Hematopoietic multipotent progenitor cell treated with erythropoietin and hydrocortisone succinate and interleukin-3 and kit ligand, for 15 days (in vitro differentiated cells): ENCODE measurements at places on chromosomes 12 and 14.

GRCh38 chr14:76826122-76826521 lies at the start of gene LRRC74A:
TSS of gene LRRC74A (plus strand) at chr14:76826408. CDS start at chr14:76826698, 290 bp downstream.
- no peak for DNase-seq

DNA sequence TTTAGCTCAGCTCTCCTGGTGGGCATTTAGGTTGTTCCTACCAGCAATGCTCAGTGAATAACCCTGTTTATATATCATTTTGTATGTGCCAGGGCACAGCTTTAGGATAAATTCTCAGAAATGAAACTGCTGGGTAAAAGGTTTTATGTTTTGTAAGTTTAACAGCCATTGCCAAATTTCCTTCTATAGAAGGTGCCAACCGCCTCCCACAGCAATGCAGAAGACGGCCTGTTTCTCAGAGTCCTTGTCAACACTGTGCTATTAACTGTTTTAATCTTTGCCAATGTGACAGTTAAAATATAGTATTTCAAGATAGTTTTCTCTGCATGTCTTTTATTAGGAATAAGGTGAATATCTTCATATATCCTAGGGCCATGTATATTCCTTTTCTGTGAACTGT lies 65.0 kb downstream of the PPP1R13B start:
- DNase-seq, result no peak

GRCh38 chr14:63273129-63273528 lies 45.6 kb downstream of the GPHB5 start:
- no peak for DNase-seq

GRCh38 chr12:48296586-48297282 lies 54.0 kb downstream of the ZNF641 start:
- DNase-seq, result peak; percentile 24

DNA sequence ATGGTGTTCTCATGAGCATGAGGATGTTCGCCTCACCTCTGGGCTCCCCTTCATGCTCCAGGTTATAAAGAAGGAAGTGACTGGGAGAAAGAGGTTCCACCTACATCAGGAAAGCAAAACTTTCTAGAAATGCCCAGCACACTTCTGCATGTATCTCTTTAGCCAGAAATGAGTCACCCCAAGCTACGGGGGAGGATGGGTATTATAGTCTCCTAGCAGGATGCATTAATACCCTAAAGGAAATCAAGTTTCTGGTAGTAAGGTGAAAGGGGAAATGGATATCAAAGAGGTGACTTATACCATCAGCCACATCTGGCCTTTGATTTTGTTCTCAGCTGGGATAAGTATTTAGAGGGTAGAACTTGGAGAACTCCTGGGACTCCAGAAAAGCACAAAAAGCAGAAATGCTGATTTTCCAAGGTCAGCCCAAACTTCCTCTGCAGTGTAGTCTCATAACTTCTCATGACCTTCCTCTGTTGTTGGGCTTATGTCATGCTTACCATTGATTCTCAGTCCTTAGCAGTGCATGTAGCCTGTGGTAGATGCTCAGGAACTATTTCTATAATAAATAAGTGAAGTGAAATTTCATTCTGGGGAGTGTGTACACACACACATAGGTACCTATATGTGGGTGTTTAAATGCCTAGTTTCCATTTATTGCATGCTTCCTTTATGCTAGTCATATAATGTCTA lies 209.4 kb upstream of the CRY1 start:
- no peak for DNase-seq

GRCh38 chr12:29148596-29148910 lies 525 bp upstream of the FAR2 start:
- no peak for DNase-seq

DNA sequence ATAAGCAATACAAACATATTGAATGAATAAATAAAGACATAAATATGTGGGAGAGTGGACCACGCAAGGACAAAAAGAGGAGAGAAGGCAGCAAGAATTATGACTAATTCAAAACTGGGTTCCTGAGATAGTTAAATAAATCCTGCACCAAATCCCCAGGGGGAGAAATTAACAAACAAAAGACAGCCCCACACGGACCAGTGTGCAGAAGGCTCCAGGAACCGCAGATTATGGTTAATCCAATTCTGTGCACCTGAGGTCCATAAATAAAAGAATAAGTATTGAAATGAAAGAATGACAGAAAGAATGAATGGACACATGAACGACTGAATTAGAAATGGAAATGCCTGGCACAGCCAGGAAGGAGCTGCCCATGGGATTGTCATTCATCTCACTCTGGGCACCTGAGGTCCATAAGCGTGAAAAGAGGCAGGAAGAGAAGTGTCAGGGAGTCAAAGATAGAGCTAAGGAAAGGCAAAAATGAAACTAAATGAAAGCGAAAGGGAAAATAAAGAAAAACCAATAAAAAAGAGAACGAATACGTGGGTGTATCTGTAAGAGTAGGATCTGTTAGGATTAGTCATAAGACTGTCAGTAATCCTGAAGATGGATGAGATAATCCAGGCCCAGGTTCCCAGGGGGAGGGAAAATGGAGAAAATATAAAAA lies 23.3 kb downstream of the MEG3 start:
- DNase-seq, result no peak

- no peak for DNase-seq
These were observed 1.3 kb upstream of the CACNA2D4 start for GRCh38 chr12:1919763-1920162.

DNA sequence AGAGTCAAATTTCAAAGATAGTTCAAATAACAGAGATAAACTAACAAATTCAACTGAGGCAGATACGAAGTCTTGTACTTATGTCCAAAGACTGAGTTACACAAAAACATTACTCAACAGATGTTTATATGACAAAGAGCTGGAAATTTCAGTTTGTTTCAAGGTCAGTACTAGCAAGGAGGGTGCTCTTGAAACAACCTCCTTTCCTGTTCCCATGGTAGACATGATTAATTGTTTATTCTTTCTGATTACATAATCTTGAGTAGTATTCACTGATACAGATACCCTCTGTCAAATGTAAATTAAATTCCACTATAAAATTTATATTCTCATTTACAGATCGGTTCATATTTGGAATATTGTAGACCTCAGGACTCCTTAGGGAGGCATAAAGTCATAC lies 23.4 kb downstream of the TSPAN8 start:
- no peak for DNase-seq

- peak; percentile 65 for DNase-seq
These were observed 87.4 kb downstream of the HECTD4 start for GRCh38 chr12:112294793-112295192.

DNA sequence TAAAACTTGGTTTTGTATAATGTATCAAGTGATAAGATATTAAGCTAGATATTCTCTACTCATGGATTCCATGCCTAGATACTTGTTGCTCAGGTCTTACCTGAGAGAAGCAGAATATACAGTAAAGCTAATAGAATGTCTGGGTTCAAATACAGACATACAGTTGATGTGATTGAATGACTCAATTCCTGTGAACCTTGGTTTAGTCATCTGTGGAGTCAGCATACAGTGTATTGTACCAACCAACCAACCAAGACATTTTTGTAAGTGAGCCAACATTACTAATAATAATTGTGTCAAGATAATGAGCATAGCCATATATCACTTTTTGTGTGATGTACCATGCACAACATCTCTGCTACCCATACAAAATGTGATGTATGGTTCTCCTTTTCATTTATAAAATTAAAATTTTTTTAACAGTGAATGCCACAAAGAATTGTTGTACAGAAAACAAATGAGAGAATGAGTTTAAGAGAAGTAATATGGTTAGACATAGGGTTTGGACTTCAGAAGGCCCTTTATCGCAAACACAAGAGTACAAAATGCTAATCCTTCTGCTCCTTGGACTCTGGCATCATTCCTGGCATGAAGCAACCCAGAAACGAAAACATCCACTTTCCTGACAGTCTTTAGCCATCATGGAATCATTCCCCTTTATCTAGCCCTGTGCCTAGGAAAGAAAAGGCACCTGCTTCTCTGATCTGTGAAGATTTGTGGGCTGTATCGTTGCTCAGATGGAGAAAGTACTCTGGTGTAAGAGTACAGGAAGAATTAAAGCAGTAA lies 977.2 kb upstream of the USP15 start:
- no peak for DNase-seq

DNA sequence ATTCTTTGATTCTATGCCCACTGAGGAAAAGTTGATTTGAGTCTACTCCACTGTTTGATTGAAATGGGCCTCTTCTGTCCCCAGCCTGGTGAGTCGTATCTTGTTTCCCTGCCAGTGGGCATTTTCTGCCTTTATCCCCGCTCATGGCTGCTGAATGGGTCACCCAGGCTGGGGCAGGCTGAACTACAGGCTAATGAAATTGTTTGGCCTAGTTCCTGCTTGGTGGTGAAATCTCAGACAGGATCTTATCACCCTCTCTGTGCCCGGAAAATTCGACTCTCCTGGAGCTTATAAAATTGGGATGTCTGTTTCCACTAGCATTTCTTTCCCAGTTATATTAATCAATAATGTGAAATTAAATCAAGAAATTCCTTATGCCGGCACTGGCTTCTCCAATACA lies 65.0 kb downstream of the CHST11 start:
- DNase-seq, result no peak

DNA sequence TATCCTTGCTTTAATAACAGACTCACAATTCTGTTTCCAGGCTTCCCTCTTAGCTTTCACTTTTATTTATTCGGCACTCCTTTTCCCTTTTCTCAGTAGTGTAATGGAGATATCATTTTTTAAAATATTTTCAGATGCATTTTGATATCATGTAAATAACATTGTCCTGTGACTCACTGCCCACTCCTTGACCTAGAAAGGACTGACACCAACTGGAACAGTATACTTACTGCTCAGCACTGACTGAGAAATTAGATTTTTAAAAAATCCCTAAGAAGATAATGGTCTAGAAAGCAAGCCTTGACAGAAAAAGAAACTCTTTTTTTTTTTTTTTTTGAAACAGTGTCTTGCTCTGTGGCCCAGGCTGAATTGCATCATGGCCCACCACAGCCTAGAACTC lies 118.0 kb upstream of the FSCB start:
- DNase-seq, result no peak

DNA sequence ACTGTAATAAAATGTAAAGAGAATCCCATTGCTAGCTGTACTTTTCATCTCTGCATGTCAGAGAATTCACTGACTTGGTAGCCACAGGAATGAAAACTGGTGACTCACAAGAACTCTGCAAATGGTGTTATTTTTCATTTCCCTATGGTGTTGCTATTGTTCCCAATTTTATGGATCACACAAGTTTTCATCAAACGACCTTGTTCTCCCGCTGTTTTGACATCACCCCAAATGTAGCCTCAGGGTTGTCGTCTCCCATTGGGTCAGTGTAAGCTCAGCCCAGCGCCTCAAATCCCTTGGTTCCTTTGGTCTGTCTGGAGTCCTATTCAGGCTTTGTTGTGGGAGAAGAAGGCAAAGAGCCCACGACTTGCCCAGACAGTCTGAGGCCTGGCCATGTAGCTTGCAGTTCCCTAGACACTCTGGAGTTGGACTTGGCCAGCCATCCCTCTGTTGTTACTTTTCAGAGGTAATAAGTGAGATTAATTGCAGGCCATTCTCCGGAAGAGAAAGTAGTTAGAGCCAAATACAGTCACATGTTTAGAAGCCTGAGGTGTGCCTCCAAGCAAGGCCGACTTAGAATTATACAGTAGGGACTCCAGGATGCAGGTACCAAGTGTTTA lies 159.2 kb downstream of the TGFB3 start:
- DNase-seq, result no peak

DNA sequence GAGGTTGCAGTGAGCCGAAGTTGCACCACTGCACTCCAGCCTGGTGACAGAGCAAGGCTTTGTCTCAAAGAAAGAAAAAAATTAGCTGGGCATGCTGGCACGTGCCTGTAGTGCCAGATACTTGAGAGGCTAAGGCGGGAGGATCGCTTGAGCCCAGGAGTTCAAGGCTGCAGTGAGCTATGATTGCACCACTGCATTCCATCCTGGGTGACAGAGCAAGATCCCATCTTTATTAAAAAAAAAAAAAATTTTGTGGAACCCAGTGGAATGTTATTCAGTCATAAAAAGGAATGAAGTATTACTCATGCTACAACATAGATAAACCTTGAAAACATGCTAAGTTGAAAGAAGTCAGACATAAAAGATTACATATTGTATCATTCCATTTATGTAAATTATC lies 8.3 kb upstream of the ERBB3 start:
- DNase-seq, result no peak

GRCh38 chr14:105492971-105493871 lies 2.2 kb downstream of the TEDC1 start:
- no peak for DNase-seq

- DNase-seq, result no peak
These were observed 245.9 kb downstream of the CACNA1C start for GRCh38 chr12:2298556-2299200.

- no peak for DNase-seq
These were observed 25.6 kb downstream of the STX2 start for GRCh38 chr12:130813436-130813835.
